ENCODE measurements at places on chromosomes 4 and X.
A peak's percentile ranks its signal among the peaks of the same experiment; 100 is the strongest.

DNA sequence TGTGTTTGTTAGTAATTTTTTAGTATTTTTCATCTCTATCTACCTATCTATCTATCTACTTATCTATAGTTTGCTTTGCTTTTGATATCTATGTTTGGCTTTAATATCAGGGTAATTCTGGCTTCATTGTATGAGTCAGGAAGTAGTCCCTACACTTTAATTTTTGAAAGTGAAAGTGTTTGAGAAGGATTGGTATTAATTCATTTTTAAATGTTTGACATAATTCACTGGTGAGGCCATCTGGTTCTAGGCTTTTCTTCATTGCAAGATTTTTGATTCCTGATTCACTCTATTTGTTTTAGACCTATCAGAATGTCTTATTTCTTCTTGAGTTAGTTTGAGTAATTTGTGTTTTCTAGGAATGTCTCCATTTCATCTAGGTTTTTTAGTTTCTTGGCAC, 20.2 kb upstream of the TCP11X2 start:
- DNase-seq: no peak

- DNase-seq: peak; percentile 35
These were observed at the start of gene STS for GRCh38 chrX:7147413-7147977. Gene STS, plus strand, starts transcription at chrX:7147712. Its CDS starts 105,488 bp downstream, at chrX:7253200.

DNA sequence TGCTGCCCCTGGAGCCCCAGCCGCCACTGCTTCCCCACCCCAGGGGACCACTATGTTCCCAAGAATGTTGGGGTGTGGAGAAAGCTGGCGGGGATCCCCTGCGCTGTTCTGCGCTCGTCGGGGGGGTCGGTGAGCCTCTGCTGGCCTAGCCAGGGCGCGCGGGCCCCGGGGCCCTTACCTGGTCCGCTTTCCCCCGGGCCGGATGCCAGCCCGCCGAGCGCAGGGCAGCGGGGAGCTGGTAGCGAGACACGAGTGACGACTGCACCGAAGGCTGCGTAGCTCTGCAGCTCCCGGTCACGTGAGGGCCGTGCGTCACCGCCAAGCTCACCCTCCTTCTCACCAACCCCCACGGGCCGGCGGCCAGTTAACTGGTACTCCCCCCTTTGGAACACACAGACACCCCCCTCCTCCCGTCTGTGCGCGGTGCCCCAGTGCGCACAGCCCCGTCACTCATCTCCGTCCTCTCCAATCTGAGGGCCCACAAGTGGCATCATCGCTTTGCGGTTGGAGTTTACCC, at the start of gene BEX1:
Gene BEX1 (minus strand): TSS at position 254 of the 517 bp plus-strand sequence. CDS start 897 bp downstream, outside the sequence.
- DNase-seq: peak; percentile 1

DNA sequence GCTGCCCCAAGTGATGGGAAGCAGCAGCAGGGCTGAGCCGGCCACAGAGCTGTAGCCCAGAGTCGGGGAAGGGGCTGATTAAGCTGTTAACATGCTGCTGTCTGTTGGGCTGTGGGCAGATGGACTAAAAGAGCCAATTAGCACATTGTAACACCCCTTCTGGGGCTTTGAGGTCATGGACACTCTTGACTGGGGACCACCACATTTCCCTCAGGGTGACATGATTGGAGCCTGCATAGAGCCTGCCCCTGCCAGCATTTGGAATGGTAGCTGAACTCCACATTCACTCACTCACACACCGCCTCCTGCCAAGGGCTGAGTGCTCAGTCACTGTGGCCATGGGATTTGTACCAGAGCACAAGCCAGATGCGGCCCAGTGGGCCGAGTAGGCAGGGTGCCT, 646.9 kb downstream of the FAT4 start:
- no peak for DNase-seq

DNA sequence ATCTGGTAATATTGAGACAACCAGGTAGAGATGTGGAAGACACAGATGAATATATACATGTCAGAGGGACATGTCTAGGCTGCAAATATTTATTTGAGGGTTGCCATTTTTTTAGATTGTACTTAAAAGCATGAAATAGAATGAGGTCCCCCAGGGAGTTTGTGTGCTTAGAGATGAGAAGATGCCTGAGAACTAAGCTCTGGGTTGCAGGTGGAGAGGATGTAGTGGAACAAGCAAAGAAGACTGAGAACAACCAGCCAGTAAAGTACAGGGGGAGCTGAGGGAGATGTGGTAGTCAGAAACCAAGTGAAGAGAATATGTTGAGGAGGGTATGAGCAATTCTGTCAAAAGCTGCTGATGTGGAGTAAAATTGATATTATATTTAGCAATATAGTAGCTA, 95.6 kb upstream of the UNC5C start:
- DNase-seq: no peak

- DNase-seq: no peak
These were observed 374.8 kb upstream of the GNPDA2 start for GRCh38 chr4:45100956-45101818.

- DNase-seq: no peak
These were observed 1.9 kb upstream of the EXOC1L start for GRCh38 chr4:55817691-55818090.

GRCh38 chrX:81957900-81958545, 756.1 kb downstream of the SH3BGRL start:
- no peak for DNase-seq
